Chondrocyte (in vitro differentiated cells): ENCODE measurements at places on chromosomes 11 and 22. TPM values are rescaled to one million over a fixed set of nuclear protein-coding genes. Genes with fewer than 3 reads are reported as not detected.

DNA sequence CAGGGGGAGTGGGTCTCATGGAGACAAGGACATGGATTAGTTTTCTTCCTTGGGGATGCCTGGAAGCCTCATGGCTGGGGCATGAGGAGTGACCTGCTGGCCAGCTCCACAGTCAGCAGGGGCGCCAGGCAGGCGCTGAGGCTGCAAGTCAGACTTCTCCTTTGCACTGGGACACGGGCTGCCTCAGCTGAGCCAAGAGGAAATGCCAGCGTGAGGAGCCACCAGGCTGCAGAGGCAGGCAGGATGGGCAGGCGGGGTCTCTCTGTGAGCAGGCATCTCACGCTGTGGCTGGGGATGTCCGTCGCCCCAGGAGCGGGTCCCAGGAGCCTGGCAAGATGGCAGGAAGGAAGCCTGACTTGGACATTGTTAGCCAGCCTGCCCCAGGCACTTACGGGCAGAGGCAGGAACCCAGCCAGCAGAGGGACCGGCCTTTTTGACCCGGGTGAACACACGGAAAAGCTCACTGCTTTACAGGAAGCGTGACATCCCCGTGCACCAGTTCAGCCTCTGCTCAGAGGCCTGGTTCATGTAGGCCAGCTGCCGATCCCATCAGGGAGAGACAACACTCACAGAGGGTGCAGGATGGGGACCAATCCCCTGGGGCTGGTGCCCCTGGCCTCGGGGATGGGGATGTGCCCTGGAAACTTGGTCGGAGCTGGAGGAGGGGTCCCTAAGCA is 10.2 kb downstream of the GNB1L start:
- DNase-seq = peak; percentile 95

GRCh38 chr11:102304686-102305085 is 12.6 kb upstream of the BIRC3 start:
- no peak for DNase-seq

GRCh38 chr22:28600546-28601143 is 79.0 kb downstream of the TTC28 start:
- DNase-seq = no peak

DNA sequence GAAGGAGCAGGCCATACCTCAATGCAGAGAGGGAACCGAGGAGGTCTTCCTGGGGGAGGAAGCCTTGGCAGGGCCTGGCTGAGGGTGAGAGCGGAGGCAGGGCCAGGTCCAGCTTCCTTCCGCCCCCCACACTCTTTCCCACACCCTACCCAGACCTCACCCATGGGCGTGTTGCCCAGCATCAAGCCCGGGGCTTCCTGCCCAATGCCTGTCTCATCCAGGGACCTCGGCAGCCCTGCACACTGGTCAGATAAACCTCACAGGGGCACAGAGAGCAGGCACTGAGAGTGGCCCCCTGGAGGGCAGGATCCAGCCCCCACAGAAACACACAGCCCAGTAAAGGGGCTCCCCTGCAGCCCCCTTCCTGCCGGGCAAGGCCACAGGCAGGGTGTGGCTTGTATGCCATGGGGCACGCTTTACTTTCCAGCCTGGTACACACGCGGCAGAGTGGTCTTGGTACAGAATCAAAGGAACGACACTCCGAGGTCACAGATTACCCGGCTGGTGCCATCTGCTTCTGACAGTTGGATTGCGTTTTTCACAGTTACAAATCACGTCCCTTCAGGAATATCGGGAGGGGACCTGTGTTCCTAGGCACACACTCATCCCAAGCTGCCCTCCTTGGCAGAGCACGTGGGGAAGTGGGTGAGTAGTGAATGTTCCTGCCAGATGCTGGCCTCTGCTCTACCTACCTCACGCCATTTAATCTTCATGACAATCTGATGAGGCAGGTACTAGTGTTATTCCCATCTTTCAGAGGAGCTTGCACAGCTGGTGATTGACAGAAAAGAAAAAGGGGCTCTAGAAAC is 20.0 kb upstream of the CD5 start:
- DNase-seq = no peak

GRCh38 chr11:69108030-69108429 is 47.7 kb upstream of the SMIM38 start:
- no peak for DNase-seq

DNA sequence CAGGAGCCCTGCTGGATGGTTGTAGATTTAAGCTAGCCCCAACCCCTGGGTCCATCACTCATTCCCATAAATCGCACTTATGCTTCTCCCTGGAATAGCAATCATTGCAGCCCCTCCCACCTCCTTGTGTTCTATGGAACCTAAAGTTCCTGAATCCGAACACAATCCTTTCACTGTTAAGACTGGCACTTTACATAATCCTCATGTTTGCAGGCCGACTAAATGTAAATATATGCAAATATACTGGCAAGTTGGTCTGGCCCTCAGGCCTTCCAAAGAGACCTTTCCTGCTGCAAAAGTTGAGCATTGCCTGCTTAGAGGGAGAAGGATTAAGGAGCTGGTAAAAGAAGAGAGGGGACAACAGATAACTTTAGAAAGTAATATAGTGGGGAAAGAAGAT is 892.9 kb downstream of the OPCML start:
- DNase-seq = no peak

The OR6T1 gene
- total RNA-seq = not detected in 3 replicates

The DDI1 gene
- not detected in 3 replicates for total RNA-seq

- no peak for DNase-seq
Observed at GRCh38 chr11:5631417-5631816, 6.6 kb downstream of the TRIM34 start.

The C11orf16 gene
- total RNA-seq = not detected in 3 replicates

DNA sequence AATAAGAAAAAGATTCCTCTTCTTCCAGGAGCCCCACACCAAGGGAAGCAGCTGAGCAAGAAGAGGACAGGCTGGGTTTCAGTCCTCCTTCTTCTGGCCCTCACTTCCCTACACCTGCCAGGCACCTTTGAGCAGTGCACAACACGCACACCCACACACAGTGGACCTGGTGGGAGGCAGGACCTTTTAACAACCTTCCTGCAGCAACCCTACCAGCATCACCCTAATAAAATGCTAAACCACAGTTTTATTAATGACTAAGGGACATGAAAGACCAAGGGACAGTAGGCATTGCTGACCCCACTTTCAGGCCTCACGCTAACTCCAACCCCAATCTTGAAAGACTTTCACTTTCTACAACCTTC is 12.2 kb downstream of the ARAP1 start:
- no peak for DNase-seq

The CATSPER1 gene
- 0.44 TPM in 1 of 3 replicates, not detected in the others for total RNA-seq

- no peak for DNase-seq
Observed at GRCh38 chr11:129852125-129852740, 36.6 kb downstream of the TMEM45B start.

The ZNF195 gene
- 15.3 to 18.1 TPM (median 17.5 TPM) in 3 replicates for total RNA-seq
